Pancreas (tissue), 10 donors: ENCODE measurements at places on chromosomes 4 and X. TPM values are rescaled to one million over a fixed set of nuclear protein-coding genes. Genes with fewer than 3 reads are reported as not detected.

DNA sequence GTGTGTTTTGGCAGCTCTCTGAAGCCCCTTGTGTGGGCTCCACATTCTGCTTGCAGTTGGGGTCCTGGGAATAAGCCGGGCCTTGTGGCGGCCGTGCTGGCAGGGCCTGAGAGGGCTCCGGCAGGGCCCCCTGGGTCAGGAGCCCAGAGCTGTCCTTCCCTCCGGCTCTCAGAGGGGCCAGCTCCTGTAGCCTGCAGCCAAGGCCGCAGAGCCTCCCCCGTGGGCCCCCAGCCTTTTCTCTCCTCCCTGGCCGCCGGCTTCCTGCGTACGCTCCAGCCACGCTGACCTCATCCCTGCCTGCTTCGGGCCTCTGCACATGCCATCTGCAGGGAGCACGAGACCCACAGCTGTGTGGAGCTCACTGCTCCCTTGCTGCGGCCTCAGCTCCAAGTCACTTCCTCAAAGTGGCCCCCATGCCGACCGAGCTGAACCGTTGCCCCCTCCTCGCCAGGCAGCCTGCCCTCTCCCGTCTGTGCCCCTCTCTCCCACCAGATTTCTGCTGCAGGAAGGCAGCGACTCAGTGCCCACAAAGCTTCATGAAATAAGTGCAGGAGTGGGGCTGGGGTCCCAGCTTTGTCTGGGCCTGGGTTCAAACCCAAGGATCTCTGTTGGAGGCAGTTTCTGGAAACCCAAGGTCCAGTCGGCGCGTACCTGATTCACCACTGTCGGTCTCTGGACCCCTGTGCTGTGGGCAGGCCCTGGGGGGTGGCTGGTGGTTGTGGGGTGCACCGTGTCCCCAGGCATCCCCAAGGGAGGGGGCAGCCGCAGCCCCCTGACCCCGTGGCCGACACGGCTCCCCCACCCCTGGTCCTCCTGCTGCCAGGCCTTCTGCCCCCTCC is 57.1 kb upstream of the NKX1-1 start:
- DNase-seq: no peak

Gene SOWAHB
- 1.2 TPM for polyA plus RNA-seq

Gene CLGN
- 1.1 TPM for polyA plus RNA-seq

Gene HTATSF1
- polyA plus RNA-seq: 26.4 TPM

DNA sequence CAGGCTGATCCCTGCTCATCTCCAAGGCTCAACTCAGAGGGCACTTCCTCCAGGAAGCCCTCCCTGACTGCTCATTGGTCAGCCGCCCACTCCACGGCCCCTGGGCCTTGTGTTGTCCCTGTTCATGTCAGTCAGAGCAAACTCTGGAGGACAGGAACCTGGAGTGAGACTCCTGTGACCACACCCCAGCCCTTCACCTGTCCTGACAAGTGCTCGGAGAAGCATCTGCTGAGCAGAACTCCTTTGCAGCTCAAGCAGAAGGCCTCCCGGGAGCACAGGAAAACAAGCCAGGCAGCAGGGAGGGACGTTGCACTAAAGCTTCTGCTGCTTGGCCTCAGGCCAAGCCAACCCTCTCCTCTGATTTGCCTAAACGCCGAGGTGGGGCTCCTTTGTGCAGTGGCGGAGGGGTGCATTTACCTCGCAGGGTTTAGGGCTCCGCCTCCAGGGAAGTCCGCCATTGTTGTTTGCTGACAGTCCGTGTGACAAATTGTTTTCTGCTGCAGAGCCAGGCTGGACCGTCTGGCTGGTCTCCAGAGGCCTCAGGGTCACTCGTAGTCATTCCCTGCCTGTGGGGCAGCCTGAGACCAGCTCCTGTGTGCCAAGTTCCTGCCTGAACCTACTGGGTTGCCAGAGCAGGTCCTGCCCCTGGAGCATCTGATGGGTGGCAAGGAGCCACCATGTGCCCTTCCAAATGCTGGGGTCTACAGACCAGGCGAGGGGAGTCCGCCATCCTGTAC is 61.8 kb downstream of the C4orf50 start:
- peak; percentile 67 for DNase-seq

DNA sequence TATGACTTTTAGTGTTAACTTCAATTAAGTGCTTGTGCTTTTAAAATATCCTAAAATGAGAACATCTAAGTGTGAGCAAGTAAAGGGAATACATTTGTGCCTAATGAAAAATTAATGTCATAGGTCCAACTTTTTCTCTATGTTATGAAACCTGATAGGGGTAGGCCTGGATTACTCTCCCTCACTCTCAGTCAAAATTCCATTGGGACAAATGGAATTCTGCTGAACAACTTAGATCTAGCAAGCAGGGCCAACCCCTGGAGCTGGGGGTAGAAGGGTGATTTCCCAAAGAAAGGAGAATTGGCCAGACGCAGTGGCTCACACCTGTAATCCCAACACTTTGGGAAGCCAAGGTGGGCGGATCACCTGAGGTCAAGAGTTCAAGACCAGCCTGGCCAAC is 67.4 kb downstream of the EDNRA start:
- no peak for DNase-seq

GRCh38 chrX:20374450-20374849 is 107.7 kb upstream of the RPS6KA3 start:
- DNase-seq: no peak

Gene GPR173
- polyA plus RNA-seq: 1.9 TPM

DNA sequence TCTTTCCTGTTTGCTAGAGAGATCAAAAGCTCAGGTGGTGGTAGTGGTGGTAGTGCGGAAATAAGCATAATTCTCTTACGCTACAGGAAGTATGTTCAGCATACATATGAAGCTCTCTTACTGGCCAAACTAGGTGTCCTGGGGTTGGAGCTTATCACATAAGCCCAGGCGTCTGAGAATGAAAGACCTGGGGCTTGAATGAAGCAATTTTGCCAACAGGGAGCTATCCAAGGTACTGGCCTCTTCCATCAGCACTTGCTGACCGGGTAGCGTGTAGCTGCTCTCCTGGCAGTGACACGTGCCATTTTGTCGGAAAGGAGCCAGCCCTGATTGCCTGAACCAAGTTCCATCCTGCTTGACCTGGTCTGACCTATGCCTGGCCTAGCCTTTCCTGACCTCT is 65.9 kb upstream of the HPF1 start:
- DNase-seq: no peak

DNA sequence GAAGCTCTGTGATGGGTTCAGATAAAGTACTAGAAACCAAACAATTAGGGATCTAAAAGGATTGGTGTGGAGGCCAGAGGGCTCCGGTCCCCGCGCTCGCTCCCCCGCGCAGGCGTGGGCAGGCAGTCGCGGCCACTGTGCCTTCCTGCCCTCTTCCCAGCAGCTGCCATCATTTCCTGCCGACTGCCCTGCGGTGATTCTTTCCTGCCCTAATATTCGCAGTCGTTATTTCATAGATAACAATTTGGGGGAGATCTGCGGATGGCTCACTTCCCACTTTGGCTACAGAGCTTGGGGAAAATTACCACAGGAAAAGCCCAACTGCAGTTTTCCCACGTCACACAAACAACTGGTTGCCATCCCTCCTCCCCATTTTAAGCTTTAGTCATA is 2.2 kb downstream of the GRIA2 start:
- DNase-seq: no peak

Gene FNIP2
- 5.4 TPM for polyA plus RNA-seq

DNA sequence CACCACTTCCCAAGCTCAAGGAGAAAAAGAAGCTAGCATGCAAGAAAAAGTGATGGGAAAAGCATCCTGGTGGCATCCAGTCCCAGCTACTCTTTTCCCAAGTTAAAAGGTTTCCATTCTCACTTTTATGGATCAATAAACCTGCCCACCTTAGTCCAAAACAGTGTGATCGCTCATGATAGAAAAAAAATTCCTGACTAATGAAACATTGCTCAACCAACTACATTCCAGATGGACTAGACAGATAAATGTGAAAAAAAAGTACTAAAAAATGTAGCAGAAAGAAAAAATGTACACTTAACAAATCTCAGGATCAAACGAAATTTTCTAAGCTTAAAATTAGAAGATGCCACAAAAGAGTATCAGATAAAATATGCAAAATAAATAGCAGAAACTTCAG is 312.2 kb downstream of the TMA16 start:
- DNase-seq: no peak

DNA sequence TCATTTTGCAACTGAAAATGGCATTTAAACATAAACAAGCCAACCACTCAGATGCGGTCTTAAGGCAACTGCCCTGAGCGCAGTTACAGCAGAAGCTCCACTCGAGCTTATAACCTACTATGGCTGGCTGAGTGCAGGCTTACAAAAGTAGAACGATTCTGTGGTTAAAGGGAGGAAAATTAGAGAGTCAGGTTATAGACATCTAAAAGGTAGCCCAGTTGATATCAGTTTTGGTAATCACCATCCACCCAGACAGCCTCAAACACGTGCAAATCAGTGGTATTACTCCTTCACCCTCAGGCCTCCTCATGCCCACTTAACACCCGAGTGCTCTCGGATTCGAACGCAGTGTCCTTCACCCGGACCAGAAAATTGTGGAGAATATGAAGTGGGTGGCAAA is 3.1 kb downstream of the LEF1 start:
- DNase-seq: no peak

GRCh38 chrX:136816975-136817374 is 36.2 kb upstream of the ARHGEF6 start:
- no peak for DNase-seq

- DNase-seq: no peak
Observed at GRCh38 chrX:8404926-8405325, 59.7 kb upstream of the VCX3B start.
